ENCODE measurements at places on chromosomes 5 and 9. TPM values are rescaled to one million over a fixed set of nuclear protein-coding genes. Genes with fewer than 3 reads are reported as not detected.

DNAI1 gene
- total RNA-seq: not detected

SNCAIP gene
- 0.19 TPM for total RNA-seq

PITX1 gene
- total RNA-seq: not detected

PCDH12 gene
- total RNA-seq: 1.5 TPM

RELL2 gene
- 1.1 TPM for total RNA-seq

GKAP1 gene
- 7.4 TPM for total RNA-seq

PLPPR1 gene
- 1.9 TPM for total RNA-seq

AGXT2 gene
- 84.7 TPM for total RNA-seq

SH3GL2 gene
- total RNA-seq: 0.07 TPM

TBC1D13 gene
- 7.3 TPM for total RNA-seq

All from right lobe of liver (tissue), 6 donors.